ENCODE measurements at places on chromosomes 4 and X.

GRCh38 chr4:15084780-15085179, 82.5 kb downstream of the CPEB2 start:
- DNase-seq: no peak

- DNase-seq: no peak
Observed at GRCh38 chrX:103883533-103883932, 51.5 kb upstream of the RAB9B start.

DNA sequence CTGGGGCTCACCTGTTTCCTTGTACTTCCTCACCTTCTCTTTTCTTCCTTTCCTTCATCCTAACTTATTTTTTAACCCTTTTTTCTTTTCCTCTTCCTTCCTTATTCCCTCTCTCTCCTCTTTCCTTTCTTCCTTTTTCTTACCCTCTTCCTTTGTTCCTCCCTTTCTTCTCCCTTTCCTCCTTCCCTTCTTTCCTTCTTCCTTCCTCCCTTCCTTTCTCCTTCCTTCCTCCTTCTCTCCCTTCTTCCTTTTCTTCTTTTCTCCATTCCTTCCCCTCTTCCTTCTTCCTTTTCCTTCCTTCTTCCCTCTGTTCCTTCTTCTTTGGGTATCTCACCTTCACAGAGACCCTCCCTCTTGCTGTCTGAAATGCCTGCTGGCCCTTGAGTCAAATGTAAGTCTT, 22.1 kb upstream of the CBR4 start:
- DNase-seq: no peak

- DNase-seq: peak; percentile 65
Observed at GRCh38 chr4:54942721-54943120, 182.7 kb downstream of the KDR start.

GRCh38 chrX:10041383-10041782, 74.2 kb downstream of the CLDN34 start:
- DNase-seq: no peak

DNA sequence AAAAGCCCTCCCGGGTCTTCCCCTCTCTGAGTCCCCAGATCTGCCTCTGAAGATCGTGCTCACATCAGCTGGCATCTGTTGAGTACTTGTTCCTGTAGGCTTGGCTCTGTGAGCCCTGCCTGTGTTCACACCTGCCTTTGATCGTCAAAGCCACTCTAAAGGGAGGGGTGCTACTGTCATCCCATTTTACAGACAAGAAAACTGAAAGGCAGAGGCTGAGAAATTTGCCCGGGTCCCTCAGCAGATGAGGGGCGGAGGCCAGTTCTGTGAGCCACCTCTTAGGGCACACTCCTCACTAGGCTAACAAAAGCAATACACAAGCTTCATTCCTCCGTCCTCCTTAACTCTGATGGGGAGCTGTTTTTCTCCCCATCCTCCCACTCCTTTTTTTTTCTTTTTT, 655 bp downstream of the CYTL1 start:
- no peak for DNase-seq

GRCh38 chr4:22202246-22202974, 253.8 kb upstream of the KCNIP4 start:
- DNase-seq: no peak

- no peak for DNase-seq
Observed at GRCh38 chr4:177986236-177986635, 544.0 kb upstream of the AGA start.

GRCh38 chr4:80180743-80181142, 16.6 kb upstream of the PRDM8 start:
- DNase-seq: no peak

DNA sequence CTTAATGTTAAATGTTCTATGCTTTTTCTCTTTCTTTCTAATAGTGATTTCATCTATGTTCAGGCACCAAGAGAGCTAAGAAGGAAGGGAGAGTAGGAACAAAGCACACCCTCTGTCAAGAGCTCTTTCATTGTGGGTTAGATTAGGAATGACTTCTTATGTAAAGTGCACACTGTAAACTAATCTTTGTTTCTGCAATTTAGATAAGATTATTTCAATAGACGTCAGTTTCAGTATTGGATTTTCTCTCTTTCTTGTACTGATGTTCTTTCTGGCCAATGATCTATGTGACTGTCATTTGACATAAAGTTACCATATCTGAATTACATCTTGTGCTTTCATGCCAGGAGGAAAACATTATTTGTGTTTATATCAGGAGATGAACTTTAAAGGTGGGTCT, 48.2 kb downstream of the ATOH1 start:
- DNase-seq: no peak

GRCh38 chrX:102517326-102517725, 787 bp upstream of the TMSB15A start:
- no peak for DNase-seq

- DNase-seq: no peak
Observed at GRCh38 chrX:148470324-148470723, 30.1 kb upstream of the AFF2 start.

DNA sequence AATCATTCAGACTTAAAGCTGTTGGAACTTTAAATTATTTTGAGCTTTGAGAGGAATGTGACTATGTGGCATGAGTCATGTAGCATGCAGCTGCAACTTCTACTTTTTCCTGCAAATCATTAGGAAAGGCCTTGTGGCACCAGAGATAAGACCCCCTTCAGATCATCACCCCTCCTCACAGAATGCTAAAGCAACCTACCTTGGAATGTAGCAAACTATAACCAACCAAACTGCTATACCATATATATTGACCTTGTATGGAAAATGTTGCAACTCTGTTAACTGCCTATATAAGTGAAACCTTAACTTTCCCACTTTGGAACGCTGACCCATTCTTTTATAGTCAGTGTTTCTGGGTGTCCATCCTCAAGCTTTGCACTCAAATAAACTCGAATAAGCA, 32.0 kb downstream of the ATXN3L start:
- DNase-seq: no peak

DNA sequence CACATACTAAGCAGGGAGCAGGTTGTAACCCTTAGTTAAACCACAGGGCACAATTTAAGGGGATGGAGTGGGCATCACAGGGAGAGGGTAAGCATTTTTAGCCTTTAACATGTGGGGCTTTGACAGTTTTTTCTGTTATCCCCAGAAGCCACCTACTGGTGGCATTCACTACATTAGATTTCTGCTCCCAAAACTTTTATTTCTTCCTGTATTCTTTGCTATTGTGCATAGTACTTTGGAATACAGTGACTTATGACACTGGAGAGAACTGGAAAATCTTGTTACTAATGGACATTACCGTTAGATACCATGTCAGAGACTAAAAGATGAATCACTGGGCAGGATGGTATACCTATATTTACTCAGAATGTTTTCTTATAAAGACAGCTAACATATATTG, 7.3 kb downstream of the TRIM75 start:
- DNase-seq: no peak
